Dorsolateral prefrontal cortex (tissue), 122 donors: ENCODE measurements at places on chromosomes 1 and 21.

GRCh38 chr1:15667362-15667761 is 16.8 kb upstream of the PLEKHM2 start:
- peak; percentile 31 for DNase-seq

GRCh38 chr21:35475009-35475408 is 425.9 kb upstream of the RUNX1 start:
- no peak for DNase-seq

DNA sequence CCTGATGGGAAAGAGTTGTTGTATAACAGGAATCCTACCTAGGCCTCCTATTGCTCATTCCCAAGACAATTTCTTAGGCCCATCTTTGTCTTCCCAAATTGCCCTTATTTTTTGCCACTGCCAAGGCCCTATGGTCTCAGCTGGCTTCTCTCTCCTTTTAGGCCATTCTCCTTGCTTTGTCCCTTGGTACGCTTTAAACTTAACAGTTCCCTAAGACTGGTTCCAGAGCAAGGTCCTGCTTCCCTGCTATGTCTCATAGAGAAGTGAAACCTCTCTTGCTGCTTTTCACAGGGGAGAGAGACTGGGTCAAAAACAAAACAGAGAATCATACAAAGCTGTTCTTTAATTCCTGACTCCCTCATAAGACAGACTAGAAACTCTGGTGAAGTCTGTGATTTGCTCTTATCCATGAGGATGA is 77.1 kb downstream of the XCL2 start:
- no peak for DNase-seq

DNA sequence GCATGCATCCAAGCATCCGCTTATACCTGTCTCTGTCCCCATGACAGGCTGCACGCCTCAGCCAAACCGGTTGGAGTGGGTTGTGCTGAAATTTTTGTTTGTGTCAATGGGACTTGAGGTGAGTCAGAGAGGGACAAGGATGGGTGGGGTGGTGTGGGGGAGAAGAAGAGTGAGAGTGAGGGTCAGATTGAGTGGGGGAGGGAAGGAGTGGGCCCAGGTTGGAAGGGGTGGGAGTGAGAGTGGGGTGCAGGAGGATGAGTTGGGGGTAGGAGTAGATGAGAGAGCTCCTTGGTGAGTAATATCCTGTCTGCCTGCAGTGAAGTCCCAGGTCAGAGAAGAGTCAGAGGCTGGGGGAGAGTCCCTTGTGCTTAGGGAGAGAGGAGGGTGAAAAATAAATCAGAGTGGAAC is 3.3 kb upstream of the NECTIN4 start:
- no peak for DNase-seq

DNA sequence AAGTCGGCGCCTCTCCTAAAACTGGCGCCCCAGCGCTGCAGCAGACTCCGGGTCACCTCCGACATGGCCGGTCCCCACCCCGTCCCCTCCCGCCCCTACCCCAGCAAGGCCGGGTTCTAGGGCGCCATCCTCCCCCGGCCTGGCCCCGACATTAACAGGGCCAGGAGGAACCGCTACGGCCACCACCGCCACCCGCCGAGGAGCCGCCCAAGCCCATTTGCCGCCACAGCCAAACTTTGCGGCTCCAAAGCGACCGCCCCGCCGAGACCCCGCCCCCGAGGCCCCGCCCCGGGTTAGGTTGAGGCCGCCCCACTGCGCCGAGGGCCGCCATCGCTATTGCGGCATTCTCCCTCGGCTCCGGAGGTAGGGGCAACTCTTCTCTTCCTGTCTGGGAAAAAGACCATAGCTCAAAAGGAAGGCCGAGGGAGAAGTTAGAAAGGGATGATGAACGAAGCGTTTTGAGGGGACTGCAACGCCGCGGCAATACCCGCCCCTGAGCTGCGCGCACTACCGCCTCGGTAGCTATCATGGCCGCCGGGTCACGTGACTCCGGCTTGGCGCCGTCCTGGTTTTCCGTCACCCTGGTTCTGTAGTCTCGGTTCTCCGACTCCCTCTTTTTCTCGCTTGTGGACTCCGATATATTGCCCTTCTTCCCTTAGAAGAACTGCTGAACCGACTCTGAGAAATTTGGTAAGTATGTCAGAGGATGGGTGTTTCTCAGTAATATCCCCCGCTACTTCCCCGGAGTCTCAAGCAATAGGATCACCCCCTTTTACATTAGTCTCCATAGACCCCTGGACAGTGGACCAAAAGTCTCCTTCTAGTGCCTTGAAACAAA is at the start of the genes AIDA and BROX:
AIDA (minus strand) TSS at position 239 of the 838 bp plus-strand sequence; CDS start at position 65, 174 bp downstream.
BROX (plus strand) TSS at position 312 of the 838 bp plus-strand sequence. CDS start 3,136 bp downstream, outside the sequence.
- peak; percentile 92 for DNase-seq

DNA sequence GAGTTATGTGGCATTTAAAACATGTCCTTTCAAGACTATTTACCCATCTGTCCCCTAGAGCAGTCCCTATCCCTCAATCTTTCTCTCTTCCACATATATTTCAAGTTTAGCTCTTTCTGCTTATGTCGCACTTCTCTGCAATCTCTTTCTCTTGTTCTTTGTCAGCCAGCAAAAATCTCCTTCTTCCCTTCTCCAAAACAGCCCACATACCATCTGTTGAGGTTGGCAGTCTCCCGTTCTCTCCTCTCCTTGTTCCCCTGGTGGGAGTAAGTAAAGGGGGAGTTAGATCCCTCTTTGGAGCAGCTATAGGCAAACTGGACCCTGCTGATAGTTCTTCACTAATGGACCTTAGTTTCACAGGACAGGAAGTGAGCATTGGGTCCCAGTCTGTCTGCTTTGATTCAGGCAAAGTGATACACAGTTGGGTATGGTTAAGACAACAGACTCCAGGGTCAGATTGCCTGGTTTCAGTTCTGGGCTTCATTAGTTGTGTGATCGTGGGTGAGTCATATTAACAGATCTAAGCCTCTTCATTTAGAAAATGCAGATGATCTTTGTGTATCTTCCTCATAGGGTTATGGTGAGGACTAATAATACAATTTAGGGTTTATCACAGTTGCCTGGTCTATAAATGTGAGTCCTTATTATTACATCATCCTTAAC is 19.7 kb downstream of the BRINP2 start:
- DNase-seq: peak; percentile 44

GRCh38 chr1:93080179-93080823 is 1.2 kb downstream of the MTF2 start:
- no peak for DNase-seq

DNA sequence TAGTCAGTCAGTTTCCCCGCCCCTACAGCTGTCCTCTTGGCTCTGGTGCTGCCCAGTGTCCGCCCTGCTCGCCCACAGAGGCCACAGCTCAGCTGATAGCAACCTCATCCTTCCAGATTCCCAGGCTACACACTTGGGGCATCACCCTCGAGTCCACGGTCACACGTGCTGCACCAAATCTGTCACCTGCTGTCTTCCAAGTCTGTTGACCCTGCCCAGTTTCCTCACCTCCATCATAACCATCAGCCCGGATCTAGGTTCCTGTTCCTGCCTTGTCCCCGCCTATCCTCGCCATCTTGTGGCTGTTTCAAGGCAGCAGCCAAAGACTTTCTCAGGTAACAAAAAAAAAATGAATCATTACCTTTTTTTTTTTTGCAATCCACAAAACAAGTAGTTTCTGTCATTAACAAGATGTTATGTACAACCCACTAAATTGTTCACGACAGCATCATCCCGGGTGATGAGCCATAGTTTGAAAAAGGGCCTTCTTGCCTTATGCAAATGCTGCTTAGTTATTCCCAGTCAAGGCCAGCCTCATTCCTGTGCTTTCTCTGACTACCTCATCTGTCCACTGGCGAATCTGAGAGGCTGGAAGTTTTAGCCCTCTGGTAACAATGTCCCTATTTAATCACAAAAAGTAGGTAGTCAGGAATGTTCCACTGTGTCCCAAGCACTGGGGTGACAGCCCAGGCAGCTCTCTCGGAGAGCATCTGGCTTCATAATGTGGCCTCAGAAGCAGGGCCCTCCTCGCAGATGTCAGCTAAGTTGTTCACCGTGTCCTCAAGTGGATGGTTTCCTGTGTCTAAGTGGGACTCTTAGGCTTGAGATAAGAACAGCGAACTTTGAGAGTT is 4.9 kb upstream of the MIIP start:
- DNase-seq: no peak
